ENCODE measurements at places on chromosomes 3 and 15.

- no peak for DNase-seq
Observed at GRCh38 chr3:194093842-194094241, 42.1 kb upstream of the HES1 start.

- no peak for DNase-seq
Observed at GRCh38 chr3:10628891-10629670, 123.7 kb upstream of the ATP2B2 start.

- no peak for DNase-seq
Observed at GRCh38 chr3:135226057-135226456, 431.0 kb downstream of the EPHB1 start.

GRCh38 chr3:48409291-48410201 is 20.3 kb downstream of the PLXNB1 start:
- DNase-seq, result no peak

GRCh38 chr3:28973609-28974008 is 307.3 kb upstream of the RBMS3 start:
- no peak for DNase-seq

GRCh38 chr3:122880173-122880572 is 85.3 kb downstream of the SLC49A4 start:
- no peak for DNase-seq

DNA sequence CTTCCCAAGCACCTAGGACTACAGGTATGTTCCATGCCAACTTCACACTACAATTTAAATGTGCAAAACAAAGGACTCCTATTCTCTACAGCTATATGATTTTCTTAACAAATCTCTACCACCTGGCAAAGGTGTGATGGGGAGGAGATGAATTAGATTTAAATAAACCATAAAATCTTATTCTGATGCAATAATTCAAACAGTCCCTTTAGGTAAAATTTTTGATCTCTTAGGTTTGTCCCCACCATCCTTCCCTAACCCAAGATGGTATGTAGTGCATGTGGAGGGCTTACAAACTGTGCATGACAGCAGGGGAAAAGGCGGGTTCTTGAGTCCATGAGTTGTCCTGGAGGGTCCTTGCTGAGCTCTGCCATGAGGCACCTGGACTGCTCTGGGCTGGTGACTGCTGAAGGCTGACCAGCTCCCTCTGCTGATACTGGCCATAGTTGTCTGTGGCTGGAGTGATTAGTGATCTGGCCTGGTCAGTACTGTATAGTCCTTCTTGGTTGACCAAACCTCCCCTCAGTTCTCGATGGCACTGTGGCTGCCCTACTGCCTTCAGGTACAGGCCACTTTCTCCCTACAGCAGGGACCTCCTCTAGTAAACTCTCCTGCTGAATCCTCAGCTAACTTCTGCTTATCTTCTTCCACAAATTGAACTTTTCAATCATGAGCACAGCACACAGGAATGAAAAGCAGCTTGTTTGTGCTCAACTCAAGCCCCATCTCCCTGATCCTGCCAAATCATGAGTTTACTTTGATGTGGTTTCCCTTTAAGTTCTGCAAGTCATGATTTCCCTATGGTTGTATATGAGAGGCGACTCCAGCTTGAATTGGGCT is 30.1 kb downstream of the CFAP161 start:
- DNase-seq, result peak; percentile 61

- no peak for DNase-seq
Observed at GRCh38 chr3:143832433-143832832, 15.8 kb downstream of the SLC9A9 start.

- DNase-seq, result no peak
Observed at GRCh38 chr3:148763156-148763680, 64.4 kb upstream of the CPB1 start.

DNA sequence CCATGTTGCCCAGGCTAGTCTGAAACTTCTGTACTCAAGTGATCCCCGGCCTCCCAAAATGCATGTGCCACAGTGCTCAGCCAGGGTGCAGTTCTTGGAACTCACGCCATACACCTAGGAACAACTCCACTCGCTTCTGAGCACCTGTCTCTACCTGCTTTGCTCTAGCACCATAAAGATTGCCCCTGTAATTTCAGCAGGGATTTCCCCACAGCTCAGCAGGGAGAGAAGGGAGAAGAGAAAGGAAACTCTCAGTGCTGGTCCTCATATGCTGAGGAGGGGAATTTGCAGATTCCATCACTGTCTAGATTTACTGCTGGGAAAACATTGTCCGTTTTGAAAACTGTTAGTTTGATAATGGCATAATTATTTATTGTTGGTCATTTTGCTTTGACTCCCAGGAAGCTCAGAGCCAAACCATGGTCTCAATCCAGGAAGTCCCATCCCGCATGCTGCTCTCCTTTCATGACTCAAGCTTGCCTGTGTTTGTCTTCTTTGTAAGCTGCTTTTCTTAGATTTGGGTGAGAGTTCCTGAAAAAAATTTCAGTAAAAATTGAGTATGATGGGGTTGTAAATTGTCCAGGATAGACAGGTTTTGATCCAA is 24.2 kb downstream of the TRIM71 start:
- no peak for DNase-seq
